Nephron progenitor cell (in vitro differentiated cells): ENCODE measurements at places on chromosomes 16 and 17.

DNA sequence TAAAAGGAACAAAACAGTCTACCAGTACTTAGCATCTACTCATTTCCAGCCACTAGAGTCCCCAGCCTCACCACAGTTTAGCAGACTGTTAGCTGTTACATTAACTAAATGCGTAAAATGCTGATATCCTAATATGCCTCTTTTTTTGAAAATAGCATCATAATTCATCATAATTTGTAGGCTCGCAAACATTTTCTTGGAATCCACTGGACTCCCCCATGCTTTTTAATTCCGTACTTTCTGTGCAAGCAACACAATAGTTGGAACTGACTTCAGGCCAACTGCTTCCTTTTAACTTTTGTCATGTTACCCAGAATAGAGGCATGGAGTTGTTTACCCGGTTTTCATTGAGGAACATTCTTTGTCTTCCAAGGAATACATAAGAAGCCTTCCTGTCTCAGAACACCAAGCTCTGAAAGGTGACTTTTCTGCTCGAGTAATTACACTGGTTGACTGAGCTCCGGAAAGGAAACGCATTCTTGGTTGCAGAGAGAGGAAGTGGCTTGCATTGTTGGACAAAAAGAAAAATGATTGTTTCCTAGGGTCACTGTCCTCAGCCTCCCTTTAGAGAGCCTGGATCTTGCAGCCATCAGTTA, 30.9 kb upstream of the SEC14L1 start:
- DNase-seq, result no peak

DNA sequence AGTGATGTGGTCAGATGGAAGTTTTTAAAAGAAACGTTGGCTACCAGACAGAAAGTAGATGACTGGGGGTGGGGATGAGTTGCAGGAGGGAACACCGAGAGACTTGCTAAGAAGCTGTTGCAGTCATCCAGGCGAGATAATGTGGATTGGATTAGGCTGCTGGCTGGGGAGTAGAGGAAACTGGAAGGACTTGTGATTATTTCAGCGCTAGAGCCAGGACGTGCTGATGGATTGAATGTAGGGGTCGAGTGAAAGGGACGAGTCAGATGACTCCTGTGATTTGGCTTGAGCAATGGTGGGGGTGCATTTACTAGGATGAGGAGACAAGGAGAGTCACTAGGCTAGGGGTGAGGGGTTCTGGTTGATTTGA, 88.5 kb downstream of the CLEC16A start:
- no peak for DNase-seq

DNA sequence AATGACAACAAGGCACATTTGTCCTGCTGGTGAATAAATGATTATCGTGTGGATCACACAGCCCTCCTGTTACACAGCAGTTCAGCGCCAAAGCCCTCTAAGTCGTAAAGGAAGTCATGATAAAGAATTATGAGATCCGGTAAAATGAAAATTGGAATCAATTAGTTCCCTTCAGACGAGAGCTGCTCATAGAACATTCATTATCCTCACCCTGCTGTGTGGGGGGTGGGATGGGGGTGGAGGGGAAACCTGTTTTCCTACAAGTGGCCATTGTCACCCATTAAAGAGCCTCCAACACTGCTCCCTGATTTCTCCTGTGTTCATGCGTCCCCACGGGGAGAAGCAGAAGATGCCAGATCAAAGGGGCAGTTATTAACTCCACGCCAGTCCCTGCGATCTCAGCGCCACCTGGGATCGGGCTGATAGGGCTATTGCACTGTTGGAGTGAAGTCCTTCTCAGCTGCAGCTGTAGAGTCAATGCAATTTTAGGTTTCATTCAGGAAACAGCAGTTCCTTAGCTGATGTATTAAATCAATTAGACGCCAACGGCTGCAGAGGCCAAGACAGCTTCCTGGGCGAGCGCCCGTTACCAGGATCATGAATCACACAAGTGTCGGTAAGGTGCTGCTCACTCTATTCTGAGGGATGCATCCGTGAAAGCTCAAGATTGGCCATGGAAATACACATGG, 19.2 kb upstream of the CACNG4 start:
- no peak for DNase-seq

GRCh38 chr16:89422905-89423630, 67.3 kb downstream of the ANKRD11 start:
- DNase-seq, result no peak

- no peak for DNase-seq
Measured at GRCh38 chr17:43772877-43773648, 5.7 kb downstream of the DUSP3 start.

GRCh38 chr17:80261159-80261894, 675 bp downstream of the RNF213 start:
- peak; percentile 52 for DNase-seq

DNA sequence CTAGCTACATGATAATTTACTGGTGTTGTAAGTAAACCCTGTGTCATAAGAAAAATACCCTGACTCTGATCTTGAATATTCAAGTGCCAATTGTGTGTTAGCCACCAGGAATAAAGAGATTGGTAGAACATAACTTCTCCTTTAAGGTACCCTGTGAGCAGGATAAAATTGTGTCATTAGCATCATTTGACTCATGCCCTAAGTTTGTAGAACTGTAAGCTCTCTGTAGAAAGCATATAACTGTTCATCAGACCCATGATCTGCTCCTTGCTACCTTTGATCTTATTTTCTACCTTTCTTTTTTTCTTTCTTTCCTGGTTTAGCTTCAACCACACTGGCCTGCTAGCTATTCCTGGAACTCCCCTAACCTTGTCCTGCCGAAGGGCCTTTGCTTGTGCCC, 35.8 kb downstream of the PTRH2 start:
- DNase-seq, result no peak

DNA sequence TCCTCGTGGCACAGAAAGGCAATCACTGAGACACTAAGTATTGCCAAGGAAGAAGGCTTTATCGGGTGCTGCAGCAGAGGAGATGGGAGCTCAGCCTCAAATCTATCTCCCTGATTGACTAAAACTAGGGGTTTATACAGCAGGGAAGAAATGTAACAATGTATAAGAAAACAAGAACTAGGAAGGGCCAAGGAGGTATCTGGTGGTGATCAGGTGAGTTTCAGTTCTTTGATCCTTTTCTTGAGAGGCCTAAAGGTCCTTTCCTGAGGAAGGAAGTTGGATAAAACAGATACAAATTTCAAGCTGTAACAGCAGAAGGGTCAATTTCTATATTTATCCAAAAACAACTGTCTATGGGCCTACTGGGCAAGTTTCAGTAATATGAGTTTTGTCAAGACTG, 212.4 kb downstream of the COPRS start:
- no peak for DNase-seq

DNA sequence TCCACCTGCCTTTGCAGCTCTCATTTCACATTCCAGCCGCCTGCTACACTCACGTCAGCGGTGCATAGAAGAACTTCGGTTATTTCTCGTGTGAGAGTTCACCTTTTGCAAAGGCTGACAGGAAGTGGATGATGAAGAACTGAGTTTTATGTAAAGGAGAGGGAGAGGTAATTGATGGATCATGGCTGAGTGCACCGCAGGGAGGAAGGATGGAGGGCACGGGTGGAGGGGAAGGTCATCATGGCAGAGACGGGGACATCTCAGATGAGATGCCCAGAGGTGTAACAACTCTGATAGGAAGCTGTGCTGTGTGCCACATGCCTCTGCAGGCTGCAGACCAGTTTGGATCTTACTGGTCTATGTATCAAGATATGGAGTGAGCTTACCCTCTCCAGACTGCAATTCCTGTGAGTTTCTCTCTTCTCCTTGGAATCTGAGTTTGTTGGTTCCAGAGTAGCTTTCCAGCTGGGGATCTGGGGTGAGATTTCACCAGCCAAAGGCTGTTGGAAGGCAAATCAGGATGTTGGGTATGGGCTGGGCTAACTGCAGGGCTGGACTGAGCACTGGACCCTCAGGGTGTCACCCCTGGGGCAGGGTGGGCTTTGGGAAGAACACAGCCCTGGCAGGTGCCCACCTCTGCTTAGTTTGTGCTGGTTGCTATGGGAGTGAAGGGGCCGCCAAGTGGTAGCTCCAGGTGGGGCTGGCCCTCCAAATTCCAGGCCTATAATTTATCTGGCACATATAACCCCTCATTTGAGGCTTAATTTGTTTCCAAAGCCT, 777.0 kb downstream of the KCNJ18 start:
- DNase-seq, result no peak

- peak; percentile 9 for DNase-seq
Measured at GRCh38 chr16:30184891-30185682, 1.7 kb downstream of the CORO1A start.

- DNase-seq, result no peak
Measured at GRCh38 chr17:3800362-3801271, at the start of gene ITGAE. TSS of gene ITGAE (minus strand) at chr17:3801188. CDS start at chr17:3801144, 44 bp downstream.

DNA sequence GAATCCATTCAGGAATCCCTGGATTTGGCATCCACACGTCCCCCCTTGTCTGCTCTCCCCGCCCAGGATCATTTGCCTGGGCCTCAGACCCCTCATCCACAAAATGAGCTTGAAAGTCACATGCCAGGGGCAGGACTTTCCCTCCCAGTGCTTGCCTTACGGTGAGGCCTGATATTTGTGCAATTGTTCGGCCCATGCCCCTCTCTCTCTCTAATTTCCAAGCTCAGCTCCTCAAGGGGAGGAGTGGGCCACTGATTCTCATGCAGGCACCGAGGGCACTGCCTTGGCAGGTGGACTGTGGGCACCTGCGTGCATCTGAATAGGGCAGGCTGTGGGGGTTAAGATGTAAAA, 267.2 kb upstream of the FOXF1 start:
- DNase-seq, result no peak

DNA sequence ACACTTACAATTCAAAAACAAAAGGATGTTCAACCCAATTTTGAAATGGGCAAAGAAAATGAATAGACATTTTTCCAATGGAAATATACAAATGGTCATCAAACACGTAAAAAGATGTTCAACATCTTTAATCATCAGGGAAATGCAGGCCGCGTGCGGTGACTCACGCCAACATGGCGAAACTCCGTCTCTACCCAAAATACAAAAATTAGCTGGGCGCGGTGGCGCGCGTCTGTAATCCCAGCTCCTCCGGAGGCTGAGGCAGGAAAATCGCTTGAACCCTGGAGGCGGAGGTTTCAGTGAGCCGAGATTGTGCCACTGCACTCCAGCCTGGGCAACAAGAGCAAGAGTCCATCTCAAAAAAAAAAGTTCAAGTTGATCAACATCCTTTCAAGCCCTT, 1.8 kb upstream of the CLUAP1 start:
- no peak for DNase-seq

- DNase-seq, result peak; percentile 86
Measured at GRCh38 chr16:1105888-1106620, 10.0 kb upstream of the C1QTNF8 start.

GRCh38 chr17:65794572-65794971, 233.1 kb upstream of the AXIN2 start:
- peak; percentile 11 for DNase-seq

- DNase-seq, result no peak
Measured at GRCh38 chr17:71464751-71465150, 656.1 kb upstream of the SOX9 start.

DNA sequence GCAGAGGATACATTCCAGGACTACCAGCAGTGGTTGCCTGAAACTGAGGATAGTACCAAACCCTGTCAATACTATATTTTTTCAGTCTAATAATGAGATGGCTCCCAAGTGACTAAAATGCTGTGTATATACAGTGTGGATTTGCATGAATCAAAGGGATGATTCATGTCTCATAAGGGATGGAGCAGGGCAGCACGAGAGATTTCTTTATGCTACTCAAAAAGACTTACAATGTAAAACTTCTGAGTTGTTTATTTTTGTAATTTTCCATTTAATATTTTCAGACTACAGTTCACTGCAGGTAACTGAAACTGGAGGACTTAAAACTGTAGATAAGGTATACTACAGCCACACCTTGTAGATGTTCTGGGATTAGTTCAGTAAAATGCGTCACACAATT, 674.7 kb upstream of the SALL1 start:
- DNase-seq, result no peak

DNA sequence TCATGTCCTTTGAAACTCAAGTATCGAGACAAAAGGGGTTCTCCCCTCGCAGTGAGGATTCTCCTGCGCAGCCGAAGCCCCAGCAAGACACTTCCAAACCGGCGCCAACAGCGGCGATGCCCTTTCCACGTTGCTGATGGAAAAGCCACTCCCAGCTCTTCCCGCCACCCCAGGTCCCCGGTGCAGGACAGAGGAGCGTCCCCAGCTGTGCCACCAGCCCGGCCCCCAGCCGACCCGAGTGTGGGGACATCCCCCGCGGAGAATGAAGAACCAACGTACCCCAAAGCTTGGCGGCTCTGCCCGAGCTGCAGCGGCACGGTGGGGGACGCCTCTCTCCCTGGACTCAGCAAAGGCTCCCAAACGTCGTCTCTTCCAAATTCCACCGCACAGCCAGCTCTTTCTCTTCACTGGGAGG, 573 bp downstream of the CHST6 start:
- peak; percentile 37 for DNase-seq

DNA sequence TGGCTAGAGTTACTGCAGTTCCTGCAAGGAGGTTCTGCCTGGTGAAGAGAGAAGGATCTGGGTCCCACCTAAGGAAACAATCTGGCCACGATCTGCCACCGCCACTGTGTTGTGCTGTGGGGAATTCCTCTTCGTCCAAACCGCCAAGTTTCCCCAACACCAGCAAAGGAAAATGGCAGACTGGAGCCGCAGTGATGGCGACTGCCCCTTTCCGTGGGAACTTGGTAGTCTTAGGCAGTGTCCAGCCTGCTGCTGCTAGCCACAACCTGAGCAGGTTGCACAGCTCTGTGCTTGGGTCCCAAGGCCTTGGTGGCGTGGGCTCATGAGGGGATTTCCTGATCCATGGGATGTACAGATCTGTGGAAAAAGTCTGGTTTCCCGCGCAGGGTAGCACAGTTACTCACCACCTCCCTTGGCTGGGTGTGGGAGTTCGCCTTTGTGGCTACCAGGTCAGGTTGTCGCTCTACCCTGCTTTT, 28.6 kb downstream of the NFATC3 start:
- no peak for DNase-seq

GRCh38 chr17:10172241-10172741, 26.1 kb downstream of the GAS7 start:
- peak; percentile 51 for DNase-seq

- no peak for DNase-seq
Measured at GRCh38 chr16:26642047-26642664, 424.6 kb upstream of the C16orf82 start.

DNA sequence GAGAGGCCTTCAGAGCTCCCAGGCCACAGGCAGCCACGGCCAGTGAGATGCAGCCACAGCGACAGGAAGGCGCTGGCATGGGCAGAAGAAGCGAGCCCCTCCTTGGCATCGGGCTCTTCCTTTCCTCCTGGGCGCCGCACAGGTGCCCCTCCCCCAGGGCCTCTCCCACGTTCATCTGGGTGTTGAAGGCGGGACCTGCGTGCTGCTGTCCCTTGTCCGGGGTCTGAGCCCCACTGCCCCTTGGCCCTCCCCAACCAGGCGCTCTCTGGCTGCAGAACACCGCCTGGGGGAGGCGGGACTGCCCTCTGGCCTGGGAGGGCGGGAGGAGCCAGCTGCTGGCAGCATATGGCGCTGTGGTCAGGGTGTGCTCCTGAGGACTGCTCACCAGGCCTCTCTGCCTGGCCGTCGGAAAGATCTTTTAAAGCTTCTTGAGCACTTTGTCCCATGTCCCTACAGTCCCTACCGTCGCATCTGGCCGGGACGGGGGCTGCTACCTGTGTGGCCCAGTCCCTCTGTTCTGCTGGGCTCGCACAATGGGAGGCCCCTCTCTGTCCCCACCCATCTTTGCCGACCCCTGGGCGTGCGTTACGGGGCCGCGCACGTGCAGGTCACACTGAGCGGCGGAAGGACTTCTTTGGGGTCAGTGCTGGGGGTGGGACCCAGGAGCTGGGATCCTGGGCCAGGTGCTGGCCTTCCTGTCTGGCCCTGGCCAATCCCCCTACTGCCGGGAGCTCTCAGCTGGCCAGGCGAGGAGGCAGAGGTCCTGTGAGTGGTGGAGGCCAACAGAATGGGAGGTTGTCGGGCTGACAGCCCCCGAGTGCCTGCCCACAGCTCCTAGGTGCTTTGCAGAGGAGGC, 1.7 kb downstream of the SLC25A10 start:
- DNase-seq, result peak; percentile 48
